ENCODE measurements at places on chromosomes 5 and 9.

GRCh38 chr5:113092683-113093082 lies 116.1 kb downstream of the DCP2 start:
- DNase-seq = peak; percentile 75

DNA sequence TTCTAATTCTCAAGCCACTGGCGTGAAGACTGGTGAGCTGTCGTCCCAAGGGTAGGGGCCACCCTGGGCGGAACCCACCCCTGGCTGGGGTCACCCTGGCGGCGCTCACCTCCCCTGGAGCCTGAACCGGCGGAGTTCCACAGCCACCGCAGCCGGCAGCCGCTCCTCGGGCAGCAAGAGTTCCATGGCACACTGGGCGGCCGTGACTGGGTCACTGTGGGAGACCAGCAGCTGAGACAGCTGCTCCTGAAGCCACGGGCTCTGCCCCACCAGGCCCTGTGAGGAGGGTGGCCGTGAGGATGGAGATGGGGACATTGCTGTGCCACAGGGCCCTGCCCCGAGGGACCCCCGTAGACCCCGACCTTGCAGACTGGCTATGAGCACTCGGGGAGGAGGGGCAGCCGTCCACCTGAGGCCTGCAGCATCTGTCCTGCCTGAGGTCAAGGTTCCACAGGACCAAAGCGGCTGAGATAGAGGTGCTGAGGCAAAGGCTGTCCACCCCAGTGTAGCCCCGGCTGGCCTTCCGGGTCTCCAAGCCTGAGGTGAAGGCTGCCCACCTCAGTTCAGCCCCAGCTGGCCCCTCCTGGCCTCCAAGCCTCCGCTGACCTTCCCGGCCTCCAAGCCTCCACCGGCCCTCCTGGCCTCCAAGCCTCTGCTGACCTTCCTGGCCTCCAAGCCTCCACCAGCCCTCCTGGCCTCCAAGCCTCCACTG lies 50.6 kb upstream of the NRARP start:
- DNase-seq = no peak

GRCh38 chr9:79768194-79768593 lies 196.4 kb downstream of the TLE4 start:
- DNase-seq = no peak

DNA sequence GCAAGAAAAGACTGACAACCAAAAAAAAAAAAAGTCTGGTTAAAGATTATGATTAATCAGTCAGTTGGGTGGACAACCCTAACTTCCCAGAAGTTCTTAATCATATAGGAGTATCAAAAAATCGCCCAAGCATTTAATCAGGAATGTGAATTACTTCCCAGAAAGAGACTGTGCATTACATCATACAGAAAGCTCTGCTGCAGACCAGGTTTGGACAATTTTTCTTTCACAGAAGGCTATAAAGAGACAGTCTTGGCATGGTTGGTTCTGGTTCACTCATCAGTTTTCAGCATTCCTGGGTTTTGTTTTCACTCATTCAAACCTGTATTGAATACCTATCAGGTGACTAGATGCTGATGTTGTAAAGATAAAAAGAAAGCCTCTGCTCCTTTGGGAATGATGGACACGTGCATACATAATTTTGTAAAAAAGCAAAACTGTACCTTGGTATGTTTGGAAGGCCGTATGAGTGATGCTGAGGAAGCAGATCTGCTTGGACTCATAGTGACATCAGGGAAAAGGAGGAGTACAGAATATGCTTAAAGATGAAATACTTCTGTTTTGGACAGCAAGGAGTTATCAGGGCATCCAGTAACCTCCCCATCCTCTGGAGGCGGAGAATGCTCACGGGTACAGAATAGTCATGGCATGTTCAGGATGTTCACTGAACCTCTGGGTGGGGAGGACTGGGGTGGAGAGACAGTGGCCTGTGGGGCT lies 178.4 kb downstream of the GNA14 start:
- no peak for DNase-seq

DNA sequence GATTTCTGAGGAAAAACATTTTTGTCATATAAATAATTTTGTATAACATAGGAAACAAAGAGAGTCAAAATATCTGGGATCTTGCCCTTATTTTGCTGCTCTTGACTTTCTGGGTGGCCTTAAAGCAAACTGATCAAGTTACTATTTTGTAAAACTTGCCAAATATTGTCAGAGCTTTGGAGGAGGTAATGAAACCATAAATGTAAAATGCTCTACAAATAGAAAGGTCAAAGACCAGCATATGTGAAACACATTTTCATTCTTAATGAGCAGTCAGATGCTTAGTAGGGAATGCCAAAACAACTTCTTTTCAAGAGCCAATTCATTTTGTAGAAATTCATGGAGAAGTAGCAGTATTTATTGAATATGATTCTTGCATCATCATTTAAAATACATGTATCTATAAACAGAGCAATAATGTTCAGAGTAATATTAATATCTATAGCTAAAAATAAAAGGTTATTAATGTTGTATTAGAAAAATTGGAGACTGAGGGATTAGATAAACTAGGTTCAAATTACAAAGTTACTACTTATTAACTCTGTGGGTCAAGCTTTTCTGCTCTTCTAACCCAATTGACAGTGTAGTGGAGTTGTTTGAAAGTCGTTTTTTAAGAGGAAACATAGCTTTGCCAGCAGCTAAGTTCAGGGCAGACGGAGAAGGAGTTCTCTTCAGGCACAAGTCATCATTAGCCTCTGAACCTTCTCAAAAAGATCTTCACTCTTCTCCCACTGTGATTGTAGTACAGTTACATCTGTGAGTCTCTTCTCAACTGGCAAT lies 2053.1 kb downstream of the EFNA5 start:
- no peak for DNase-seq

GRCh38 chr5:39024884-39025283 lies 49.3 kb downstream of the RICTOR start:
- peak; percentile 13 for DNase-seq

GRCh38 chr5:159915904-159916840 lies at the start of gene ADRA1B:
Gene ADRA1B, plus strand, starts transcription at chr5:159916482. Its CDS starts 424 bp downstream, at chr5:159916906.
- DNase-seq = peak; percentile 55

Measured in MCF 10A (cell line).